CD8-positive, alpha-beta memory T cell (primary cell): ENCODE measurements at places on chromosomes 3 and 15. TPM values are rescaled to one million over a fixed set of nuclear protein-coding genes. Genes with fewer than 3 reads are reported as not detected.

Gene CKMT1B
- total RNA-seq, result not detected

DNA sequence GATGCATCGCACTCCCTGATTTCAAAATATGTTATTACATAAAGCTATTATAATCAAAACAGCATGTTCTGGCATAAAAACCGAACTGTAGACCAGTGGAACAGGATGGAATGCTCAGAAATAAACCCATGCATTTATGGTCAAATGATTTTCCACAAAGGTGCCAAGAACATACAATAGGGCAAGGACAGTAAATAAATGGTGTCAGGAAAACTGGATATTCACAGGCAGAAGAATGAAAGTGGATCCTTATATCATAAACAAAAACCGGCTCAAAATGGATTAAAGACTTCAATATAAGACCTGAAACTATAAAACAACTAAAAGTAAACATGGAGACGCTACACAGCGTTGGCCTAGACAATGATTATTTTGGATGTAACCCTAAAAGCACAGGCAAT, 22.6 kb downstream of the USP50 start:
- DNase-seq, result no peak

Gene TEX9
- total RNA-seq, result 1.2 TPM

DNA sequence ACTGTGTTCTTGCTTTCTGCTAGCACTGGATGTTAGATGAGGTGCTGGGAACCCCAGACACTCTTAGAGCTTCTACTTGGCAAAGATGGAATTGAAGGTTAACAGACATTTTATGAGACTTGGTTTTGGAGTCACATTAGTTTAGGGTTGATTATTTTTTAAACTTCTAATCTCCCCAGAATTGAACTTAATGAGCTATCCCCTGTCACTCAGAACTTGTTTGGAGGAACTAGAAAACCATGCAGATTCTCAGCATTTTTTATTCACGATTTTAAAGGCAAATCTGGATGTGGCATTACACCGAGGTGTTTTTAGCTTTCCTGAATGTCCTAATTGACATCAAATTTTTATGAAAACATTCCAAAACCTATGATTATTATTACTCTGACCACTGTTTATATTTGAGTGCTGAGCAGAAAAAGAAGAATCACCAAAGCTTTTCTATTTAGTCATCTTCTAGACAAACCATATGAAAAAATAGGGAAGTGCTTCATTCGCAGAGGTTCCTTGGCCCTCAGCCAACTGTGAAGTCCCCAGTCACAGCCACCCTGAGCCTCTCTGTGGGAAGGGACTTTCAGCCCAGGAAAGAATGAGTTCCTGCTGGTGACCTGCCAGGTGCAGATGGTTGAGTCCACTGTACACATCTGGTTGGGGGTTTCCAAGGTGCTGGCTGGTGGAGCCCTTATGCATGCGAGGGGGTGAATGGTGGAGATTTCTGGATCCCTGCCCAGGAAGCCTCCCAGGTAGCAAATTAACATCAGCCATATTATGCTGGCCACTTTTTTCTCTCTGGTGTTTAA, 196.0 kb upstream of the TOPAZ1 start:
- peak; percentile 1 for DNase-seq

DNA sequence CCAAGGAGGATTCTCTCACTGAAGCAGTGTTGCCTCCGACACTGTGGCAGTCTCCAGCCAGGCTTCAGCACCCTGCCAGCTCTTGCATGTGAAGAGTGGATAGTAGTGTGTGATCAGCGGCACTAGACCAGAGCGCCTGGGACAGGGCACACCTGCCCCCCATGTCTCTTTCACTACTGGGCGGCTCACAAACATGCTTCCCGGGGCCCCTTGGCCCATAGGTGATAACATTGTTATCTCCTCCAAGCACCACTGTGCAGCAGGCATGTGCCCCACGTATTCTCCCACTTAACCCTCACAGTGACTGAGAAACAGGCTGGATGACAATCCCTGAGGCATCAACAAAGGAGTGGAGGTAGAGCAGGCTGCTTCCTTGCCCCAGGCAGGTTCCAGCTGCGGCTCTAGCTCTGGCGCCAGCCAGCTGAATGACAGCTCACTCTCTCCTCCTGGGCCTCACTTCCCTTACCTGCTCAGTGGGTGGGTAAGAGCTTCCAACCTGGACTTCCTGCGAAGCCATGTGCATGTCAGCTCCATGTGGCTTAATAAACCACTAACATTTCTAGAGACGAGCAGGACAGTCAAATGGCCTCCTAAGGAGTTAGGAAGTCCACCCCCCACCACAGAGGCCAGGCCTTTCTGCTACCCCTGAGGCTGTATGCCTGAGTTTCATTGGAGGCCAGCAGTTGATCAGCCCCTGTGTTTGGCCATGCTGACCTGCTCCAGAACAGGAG, 37.8 kb downstream of the KLF13 start:
- DNase-seq, result no peak

DNA sequence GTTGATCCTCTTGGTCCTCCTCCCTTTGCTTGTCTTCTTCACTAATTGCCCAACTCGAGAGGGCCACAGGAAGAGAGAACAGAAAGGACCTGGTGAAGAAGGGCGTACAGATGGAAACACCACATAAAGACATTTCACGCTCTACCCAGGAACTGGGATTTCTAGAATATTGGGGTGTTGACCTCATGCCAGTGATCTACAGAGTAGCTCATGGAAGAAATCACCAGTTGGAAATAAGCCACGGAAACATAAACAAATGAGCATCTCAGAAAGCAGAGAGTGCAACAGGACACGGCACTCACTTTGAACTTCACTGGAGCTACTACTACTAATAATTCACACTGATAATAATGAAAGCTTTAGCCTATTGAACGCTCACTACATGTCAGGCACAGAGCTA, 84.6 kb upstream of the ARHGEF3 start:
- DNase-seq, result no peak

DNA sequence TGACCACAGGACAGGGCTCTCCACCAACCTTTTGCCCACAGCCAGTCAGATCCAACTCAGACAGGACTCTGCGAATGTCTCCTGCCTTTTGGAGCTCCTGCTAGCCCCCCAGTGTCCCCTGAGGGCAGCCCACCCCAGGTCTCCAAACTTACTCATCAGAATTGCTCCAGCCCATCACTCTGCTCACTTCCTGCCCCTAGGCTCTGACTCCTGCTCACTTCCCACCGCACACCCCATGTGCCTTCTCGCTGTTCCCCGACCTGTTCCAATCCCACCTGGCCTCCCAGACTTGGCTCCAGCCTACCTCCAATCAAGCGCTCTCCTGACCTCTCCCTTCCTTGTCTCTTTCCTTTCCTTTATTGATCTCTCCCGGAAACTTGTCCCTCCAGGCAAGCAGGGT, 5.9 kb upstream of the STRA6 start:
- DNase-seq, result no peak

DNA sequence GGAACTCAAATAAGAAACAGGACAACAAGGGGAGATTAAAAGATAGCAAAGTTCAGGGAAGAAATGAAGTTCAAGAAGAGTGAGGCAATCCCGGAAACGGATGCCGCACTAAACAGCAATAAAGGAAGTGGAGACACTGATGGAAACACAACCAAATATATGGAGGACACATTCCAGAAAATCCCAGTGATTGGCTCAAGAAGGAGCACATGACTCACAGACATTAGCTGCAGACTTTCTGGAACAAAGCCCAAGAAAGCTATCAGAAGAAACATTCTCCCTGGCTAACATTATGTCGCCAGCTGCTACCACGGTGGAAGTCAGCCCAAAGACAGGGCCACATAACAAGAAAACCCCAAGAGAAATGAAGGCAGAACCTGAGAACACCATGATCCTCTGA, 18.1 kb upstream of the VGLL4 start:
- DNase-seq, result no peak

Gene CCDC39
- total RNA-seq, result not detected
